Gastroesophageal sphincter (tissue), 4 donors: ENCODE measurements at places on chromosomes 11 and 22.

DNA sequence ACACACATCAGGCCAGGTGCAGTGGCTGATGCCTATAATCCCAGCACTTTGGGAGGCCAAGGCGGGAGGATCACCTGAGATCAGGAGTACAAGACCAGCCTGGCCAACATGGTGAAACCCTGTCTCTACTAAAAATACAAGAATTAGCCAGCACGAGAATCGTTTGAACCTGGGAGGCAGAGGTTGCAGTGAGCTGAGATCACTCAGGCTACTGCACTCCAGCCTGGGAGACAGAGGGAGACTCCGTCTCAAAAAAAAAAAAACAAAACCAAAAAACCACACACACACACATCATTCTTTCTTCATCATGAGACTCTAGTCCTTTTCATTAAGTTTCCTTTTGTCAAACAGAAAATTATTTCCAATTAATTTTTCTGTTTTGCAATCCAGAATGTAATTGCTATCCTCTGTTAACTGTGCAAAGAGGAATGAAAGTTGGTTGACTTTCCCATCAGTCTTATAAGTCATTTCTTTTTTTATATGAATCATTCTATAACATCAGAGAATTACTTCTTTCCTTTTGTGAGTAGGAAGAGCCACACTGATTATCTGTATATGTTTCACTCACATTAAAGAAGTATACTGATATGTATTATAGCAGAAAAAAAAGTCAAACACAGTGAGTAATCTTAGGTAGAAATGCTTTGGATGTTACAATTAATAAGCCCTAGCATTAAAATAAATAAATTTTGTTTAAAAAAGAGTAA lies 52.2 kb downstream of the HORMAD2 start:
- no peak for ATAC-seq

DNA sequence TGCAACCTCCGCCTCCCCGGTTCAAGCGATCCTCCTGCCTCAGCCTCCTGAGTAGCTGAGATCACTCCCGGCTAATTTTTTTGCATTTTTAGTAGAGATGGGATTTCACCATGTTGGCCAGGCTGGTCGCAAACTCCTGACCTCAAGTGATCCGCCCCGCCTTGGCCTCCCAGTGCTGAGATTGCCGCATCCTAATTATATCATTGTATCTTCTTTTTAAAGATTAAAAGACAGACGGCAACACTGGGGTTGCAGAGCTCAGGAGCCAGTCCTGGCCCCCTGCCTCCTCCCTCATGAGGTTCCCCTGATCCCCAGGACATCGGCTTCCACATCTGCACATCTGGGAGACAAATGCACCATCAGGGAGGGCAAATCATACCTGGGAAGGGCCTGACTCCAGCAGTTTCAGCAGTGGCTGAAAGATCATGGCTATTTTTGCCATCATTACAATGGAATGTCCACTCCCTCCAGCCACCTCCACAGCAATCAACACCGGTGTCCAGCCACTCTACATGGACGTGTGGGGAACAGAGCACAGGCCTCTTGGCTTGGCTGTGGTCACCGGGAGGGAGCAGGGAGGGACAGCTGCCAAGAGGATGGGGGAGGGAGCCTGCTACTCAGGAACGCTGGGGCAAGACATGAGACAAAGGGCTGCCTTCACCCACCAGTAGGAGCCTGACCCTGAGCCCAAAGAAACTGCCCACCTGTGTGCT lies 9.2 kb upstream of the CELSR1 start:
- ATAC-seq: peak; percentile 70

GRCh38 chr22:43945632-43946383 lies 9.4 kb upstream of the SAMM50 start:
- ATAC-seq: peak; percentile 46

DNA sequence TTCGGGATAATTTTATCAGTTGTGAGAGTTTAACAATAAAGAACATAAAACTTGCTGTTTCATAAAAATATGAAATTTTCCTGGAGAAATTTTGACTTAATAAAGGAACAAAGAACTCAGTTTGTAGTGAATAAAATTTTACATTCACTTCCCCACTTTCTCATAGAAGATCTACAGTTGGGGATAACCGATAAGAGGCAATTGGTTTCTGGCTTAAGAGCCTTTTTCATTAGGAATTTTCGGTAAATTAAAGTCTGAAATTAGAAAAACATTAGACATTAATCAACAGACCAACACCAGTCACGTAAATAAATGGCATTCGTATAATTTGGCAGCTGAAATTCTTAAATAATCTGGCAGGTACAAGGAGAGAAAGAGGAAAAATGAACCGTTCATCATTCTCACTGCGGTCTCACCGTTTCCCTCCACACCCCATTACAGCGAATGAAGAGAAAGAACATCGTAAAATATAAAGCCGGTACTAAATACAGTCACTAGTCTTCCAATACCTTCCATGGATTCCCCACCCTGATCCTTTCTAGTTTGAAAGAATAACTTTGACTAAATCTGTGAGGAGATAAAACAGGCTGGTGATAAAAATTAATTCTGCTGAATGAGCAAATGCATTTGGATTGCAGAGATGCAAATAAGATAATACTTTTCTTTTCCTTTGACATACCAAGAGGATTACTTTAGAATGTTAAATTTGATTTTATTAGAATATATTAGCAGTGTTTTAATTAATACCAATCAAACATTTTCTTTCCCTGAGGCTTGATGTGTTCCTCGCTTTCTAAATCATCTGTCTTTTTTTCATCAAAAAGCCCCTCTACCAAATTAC lies 19.5 kb downstream of the BLID start:
- ATAC-seq: no peak
